ENCODE measurements at places on chromosomes 2 and 18.

GRCh38 chr2:70855667-70856066 lies 20.1 kb upstream of the CD207 start:
- no peak for DNase-seq

DNA sequence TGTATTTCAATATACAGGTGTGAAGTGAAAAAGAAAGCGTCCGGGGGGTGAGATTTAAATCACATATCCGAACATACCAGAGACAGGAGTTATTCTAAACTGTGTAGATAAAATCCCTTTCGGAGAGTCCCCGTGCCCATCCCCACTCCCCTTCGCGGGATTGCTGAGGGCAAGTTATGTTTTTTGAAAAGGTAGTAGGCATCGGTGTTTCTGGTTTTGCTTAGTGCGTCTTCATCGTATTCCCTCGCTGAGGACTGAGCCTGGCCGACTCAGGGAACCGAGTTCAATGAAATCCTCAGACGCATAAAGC lies 583.4 kb downstream of the ZEB2 start:
- no peak for DNase-seq

DNA sequence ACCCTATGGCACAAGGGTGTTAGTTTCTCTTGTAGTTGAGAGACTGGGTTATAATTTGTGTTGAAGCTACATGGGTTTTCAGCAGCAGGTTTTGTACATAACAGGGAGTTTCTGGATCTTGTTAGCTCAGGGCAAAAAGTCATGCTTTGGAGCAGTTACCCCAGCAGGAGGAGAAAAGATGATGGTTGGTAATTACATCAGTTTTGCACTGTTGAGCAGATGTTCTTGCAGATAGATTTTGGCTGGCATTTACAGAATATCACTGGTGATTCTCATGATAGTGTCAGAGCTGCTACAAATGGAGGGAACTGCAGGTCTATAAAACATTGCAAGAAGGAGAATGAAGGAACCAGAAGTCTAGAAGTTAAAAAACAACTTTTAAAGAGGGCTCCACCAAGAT lies 215.2 kb upstream of the ATP5MC3 start:
- no peak for DNase-seq

DNA sequence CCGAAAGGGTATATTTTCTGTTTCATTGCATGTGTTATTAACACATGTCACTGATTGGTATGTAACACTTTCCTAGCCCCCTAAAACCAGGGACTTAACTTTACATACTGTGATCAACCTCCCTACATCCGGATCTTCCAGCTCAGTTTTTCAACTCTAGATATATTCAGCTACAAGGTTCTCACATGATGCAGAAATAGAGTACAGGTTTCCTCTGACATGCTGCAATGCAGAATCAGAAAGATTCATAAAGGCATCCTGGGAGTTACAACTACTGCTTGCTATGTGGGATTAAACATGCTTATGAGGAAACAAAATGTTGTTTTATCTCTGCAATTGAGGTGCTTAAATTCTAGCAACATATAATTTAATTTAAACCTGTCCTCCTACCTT lies 14.0 kb downstream of the FBXO11 start:
- DNase-seq: no peak

DNA sequence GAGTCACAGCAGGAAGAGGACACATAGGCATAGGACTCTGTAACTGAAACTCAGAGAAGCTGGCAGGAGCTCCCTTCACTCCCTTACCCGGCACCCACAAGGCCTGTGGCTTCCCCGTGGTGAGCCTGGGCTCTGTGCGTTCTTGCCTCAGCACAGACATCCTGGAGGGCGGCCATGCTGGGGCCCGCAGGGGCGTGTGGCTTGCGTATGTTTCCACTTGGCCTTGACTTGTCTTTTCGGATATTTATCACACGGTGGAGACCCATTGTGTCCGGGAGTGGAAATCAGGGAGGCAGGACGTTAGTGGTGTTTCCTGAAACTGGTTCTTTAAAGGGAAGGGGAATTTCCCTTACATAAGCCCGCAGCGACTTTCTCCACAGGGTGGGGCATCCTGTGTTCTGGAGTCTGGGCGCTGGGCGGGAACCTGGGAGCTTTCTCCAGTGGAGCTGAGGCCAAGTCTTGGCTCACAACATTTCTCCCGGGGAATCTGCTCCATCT lies 49.9 kb upstream of the EML6 start:
- no peak for DNase-seq

GRCh38 chr18:10070561-10071000 lies 156.8 kb downstream of the VAPA start:
- DNase-seq: no peak

Data from SIG-M5 (cell line).